ENCODE measurements at places on chromosomes 7 and 10.

DNA sequence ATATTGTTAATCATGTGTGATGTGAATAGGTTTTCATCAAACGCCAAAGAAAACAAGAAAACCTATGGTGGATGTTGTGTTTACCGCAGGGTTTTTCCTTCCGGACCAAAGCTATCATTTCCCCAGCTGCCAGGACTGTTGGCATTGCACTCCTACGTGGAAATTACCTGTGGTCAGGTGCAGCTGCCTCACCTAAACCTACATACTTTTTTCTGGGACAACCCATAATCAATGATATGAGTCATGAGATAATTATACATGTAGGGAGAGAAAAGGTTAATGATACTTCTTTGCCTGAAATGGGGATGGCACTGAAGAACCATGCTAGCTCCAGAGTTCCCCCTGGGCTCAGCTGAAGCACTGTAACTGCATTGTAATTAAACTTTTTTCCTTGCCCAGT is 223.6 kb upstream of the SEMA3E start:
- no peak for DNase-seq

DNA sequence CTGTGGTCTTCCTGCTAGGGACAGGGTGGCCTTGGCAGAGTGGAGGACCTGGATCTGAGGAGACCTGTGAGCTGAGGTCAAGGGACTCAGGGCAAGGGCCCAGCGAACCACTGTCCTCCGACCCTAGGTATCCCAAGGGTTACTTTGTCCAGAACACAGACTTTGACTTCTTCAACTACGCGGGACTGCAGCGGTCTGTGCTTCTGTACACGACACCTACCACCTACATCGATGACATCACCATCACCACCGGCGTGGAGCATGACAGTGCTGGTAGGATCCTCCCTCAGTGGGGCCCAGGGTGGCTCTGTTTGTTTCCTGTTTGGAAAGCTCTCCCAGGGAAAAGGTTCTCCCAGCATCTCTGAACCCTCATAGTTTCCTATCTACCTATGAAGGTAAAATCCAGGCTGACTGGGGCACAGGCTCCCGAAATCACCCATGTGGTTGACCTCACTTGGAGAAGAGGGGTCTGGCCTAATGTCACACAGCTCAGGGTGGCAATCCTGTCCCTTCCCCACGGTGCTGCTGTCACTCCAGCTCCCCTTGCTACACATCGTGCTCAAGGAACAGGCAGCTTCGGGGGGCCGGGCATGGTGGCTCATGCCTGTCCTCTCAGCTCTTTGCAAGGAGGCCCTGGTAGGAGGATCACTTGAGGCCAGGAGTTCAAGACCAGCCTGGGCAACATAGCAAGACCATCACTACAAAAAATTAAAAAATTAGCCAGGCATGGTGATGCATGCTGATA is 57.6 kb downstream of the ZNF727 start:
- no peak for DNase-seq

GRCh38 chr7:92836489-92836999 is at the start of gene CDK6:
Gene CDK6 (minus strand): TSS chr7:92836573. CDS start chr7:92833323, 3,250 bp downstream.
- peak; percentile 69 for DNase-seq

DNA sequence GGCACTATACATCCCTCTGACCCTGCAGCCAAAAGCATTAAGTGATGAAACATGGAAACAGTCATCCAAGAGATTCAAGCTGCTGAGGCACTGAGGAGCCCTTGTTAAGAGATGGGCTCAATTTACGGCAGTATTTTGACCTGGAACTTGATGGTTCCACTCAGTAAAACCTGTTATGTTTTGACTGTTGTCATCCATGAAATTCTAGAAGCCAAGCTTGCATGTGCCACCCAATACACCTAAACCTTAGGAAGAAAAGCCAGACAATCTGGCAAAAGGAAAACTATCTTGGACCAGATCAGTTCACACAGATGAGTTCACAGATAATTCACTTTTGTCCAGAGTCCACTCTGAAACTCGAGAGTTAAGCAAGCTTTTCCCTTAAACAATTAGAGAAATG is 53.2 kb downstream of the ICA1 start:
- no peak for DNase-seq

DNA sequence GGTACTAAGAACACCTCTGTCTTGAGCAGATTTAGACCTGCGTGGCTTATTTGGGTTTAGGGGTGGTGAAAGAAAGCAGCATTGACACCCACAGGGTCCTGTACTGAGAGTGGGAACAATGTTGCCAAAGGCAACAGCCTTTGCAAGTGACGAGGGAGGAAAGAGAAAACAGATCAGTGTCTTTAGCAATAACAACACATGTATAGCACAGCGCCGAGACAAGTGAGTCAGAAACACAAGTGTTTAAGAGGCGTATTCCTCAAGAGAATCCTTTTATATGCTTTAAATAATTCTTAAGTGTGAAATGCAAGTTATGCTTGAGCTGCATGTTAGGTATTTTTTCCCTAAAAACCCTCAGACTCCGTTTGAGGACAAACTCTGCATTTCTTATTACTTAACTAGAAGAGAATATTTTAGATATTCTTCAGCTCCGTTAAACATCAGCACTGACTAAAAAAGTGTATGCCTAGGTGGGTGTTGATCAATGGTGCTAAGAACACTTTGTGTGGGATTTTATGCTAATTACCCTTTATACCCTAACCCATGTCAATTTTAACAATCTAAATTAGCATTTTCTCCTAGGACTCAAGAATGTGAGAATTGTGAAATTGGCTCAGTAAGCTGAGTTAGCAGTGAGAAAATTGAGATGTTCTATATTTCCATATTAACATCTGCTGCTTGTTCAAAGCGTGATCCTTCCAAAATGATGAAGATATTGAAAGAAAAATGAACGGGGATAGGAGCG is 1095.4 kb upstream of the CELF2 start:
- DNase-seq: no peak

DNA sequence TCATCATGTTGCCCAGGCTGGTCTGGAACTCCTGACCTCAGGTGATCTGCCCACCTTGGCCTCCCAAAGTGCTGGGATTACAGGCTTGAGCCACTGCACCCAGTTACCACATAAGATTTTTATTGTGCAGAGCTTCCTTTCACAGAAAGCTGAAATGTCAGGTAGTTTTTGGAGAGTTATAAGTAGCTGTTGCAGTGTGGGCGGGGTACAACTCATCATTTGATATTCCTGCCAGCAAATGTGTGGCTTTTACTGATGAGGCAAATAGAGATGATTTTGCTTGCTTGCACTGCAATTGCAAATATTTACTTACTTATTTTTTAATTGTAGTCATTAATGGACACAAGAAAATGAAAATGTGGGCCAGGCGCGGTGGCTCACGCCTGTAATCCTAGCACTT is 32.4 kb downstream of the NKX2-3 start:
- DNase-seq: no peak

GRCh38 chr10:89515031-89515841 is 20.2 kb downstream of the SLC16A12 start:
- no peak for DNase-seq

- DNase-seq: no peak
Measured at GRCh38 chr10:126867567-126868365, 37.5 kb upstream of the DOCK1 start.

DNA sequence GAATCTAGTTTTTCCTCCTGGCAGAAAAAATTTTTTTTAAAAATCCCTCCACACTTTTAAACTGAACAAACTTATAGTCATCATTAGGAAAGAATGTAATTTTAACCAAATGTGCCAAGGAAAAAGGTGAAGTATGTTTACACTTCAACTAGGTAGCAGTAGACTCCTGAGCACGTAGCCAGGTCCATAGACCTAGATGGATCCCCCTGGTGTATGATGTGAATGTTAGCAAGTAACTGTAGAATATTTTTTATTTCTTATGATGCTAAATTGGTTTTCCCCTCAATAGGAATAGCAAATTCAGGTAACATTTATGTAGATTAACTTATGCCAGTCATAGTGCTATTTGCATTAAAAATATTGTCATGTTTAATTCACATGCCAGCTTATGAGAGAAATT is 19.6 kb downstream of the CABCOCO1 start:
- DNase-seq: no peak

DNA sequence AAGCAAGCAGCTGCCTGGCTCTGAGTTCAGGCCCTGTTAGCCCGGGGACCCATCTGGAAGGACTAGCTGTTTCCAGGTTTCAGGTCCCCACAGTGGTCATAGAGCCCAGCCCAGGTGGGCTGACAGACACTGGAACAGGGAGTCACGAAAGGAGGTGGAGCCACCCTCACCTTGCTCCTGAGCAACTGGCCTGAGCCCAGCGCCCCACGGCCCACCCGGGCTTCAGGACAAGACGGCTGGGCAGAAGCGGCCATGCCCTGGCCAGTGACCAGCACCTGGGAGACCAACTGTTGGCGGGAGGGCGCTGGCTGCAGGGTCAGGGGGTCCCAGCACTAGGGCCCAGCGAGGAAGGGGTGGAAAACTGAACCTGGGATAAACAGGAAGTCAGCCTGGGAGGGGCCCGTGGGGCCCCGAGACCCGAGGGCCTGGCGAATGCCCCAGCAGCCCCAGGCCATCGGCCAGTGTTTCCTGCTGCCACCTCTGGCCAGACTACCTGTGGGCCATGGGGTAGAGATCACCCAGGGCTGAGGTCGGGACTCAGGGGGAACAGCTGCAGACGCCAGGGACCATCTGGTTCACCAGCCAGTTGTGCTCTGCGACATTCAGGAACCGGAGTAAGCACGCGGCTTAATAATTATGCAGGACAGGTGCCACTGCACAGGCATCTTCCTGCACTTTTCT is 282.1 kb upstream of the PPP2R2D start:
- no peak for DNase-seq

GRCh38 chr10:6385665-6386064 is 182.9 kb downstream of the PFKFB3 start:
- no peak for DNase-seq

- no peak for DNase-seq
Measured at GRCh38 chr7:138137423-138138171, 61.3 kb downstream of the AKR1D1 start.

DNA sequence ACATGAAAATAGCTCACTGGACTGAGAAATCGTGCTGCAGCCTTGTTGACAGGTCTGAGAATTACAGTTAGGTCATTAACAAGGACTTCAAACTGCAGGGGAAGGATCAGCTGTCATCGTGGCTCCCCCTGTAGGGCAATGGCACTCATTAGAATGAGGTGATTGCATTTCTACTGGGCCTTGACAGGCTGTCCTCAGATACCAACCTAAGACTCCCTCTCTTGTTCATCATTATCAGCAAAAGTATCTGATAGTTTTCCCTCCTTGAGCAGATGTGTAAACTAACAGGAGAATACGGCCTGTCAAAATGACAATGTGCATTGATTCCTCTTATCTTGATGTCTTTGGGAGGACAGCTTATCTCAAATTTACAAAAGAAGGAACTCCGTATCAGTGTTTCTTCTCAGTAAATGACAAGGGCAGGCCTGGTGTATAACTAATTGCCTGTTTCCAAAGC is 648.5 kb upstream of the LRRN3 start:
- DNase-seq: no peak

DNA sequence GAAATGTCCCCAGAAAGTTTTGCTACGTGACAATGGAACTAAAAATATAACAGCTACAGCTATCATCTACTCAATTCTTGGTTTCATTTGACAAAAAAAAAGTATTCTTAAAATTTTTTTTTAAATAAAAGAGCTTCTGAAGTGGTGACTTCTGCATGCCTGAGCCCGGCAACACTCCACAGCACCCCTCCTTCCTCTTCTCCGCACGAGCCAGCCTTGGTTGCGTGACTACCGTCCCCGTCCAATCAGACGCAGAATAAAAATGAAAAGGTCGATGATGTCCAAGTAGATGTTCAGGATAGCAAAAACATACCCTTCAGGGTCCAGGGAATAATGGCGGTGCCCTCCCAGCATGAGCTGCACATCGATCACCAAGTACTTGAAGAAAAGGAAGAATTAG is 34.5 kb upstream of the GATAD1 start:
- no peak for DNase-seq

DNA sequence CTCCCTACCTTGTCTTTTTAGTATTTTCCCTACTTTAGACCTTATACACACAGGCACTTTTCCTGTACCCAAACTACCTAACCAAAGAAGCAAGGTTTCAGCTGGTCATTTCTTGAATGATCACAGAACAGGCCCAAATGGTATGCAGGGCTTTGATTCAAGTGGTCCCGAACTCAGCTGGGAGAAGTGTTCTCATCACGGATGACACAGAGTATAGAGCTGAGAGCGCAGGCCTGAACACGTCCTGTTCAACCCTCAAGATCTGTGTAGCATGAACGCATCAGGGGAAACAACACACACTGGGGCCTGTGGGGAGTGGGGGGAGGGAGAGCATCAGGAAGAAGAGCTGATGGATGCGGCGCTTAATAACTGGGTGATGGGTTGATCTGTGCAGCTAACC is 318.2 kb downstream of the SFMBT2 start:
- no peak for DNase-seq

DNA sequence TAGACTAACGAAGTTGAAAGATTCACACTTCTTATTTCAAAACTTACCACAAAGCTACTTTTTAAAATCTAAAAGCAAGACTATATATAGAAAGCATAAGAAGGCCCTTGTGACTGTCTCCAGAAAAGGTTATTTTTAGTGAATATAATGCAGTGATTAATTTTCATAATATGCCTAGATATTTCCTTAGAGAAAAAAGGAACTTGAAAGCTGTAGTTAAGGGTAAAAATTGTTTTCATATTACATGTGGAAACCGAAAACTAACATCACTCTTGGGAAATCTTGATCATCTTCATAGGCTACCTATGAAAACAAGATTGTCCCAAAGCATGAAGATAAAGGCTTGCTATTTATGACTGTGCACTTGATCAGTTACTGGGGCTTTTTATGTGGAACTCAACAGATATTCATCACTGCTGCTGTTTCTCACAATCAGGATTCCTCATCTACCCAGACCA is 223.2 kb downstream of the SH2D4B start:
- DNase-seq: no peak

DNA sequence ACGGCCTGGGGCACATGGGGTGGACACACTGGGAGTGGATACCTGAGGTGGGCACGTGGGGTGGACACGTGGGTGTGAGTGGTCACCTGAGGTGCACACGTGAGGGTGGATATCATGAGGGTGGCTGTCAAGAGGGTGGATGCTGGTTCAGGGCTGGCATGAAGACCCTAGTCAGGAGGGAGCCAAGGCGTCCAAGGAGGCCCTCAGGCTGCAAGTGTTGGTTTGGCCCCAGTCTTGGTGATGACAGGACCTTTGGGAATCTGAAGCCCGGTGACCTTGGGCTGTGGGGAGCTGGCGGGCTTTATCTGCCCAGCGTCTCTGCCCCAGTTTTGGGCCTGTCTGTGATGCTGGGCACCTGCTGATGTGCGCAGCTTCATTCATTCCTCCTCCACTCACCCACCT is 24.9 kb upstream of the PFKFB3 start:
- no peak for DNase-seq

- DNase-seq: no peak
Measured at GRCh38 chr7:86760236-86760635, 116.5 kb downstream of the GRM3 start.

- DNase-seq: no peak
Measured at GRCh38 chr10:66804962-66805361, 120.9 kb upstream of the LRRTM3 start.

GRCh38 chr7:136063326-136063666 is 86.1 kb upstream of the MTPN start:
- no peak for DNase-seq

DNA sequence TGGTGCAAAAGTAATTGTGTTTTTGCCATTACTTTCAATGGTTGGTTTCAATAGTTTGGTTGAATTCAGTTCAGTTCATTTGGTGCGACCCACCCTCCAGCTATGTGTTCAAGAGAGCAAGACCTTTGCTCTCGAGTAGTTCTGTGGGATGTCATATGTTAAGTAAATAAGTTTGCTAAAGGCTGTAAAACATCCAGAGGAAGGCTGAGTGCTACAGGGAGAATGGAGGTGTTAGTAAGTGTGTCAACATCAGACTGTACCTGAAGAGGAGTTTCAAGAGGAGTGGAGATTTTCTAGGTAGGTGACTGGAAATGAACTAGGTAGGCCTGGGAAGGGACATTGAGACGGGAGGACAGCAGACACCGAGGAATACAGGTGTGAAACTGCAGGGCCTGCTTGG is 147.7 kb downstream of the SH2D4B start:
- no peak for DNase-seq
